ENCODE measurements at places on chromosomes 7 and 10.

GRCh38 chr10:86415583-86415982, 49.0 kb upstream of the GRID1 start:
- DNase-seq: no peak

DNA sequence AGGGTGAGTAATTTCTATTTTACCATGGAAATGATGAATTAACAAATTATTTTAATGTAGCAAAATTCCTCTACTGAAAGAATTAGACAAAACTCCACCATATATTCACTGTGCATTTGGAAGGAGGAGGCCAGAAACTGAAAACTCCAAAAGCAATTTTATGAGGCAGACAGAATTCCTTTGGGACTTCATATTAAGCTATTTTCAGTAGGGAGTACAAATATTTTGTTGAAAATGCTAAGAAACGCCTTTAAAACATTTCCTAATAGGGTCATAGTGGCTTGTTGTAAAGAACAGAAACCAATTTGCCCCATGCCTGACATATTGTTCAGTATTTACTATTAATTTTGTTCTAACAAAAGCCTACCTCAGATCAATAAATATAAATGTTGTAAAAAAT, 117.8 kb downstream of the TES start:
- no peak for DNase-seq

DNA sequence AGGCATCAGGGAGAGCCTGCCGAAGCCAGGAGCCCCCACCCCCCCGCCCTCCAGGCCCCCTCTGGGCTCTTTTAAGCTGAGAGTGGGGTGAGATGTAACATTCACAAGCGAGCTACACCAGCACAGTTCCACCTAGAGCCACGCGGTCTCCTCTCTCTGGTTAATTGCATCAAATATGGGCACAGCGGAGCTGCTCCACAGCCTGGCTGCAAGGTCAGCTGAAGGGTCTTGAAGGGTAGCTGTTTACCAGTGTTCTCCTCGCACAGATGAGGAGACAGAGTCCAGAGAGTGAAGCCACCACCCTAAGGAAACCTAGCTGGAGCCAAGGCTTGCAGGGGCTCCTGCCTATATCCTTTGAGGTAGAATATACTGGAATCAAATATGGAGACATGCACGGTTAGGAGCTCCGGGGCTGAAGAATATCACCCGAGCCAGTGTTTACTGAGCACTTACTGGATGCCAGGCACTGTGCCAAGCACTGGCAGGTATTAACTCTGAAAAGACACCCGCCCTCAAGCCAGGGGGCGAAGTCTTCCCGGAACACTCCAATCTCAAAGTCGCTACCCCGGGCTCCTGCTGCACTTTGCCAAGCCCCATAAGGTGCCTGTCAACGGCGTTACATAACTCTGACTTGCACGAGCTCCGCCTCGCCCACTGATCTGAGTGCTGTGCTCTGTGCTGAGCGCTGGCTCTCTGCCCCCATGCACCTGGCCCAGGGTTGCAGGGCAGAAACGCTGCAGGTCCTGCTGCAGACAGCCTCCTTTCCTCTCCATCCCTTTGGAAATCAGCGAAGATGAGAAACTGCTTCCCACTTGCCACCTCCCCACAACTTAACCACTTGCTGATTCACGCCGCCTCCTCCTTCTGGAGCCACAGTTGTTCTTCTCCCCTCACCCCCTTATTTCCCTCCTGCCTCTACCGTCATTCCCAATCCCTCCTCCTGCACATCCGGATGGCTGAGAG, 5.4 kb downstream of the CHST15 start:
- DNase-seq: no peak

DNA sequence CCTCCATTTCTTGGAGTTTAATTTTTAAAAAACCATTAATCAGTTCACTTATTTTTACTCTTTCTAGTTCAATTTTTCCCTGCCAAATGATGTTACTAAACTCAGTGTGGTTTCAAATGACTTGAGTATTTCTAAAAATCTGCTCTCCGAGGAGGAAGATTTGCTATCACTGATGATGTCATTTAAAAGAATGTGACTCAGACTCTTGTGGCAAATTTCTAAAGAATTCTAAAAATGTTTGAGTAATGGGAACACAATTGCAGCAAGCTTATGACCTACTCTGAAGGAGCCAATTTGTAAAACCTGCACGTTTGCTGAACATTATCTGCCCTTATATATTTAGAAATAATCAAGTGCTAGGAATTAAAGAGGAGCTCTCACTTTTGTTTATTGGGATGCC, 88.6 kb downstream of the SPAG6 start:
- DNase-seq: no peak

DNA sequence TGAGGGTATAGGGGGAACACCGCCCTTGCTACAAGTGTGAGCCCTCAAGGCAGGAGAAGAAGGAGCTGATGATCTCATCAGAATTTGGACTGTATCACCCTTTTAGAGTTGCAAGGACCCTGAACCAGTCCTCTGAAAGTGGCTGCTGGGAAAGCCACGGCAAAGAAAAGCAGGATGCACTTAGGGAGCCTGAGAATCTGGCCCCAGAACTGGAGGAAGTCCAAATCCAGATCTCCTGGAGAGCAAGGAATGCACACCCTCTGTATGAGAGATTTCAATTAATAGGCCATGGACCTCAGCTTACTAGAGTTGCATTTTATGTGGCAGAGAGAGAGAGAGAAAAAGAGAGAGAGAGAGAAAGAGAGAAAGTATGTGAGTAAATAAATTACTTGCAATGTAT, 662.9 kb downstream of the CCSER2 start:
- no peak for DNase-seq

Measured in stimulated activated CD8-positive, alpha-beta memory T cell treated with anti-CD3 and anti-CD28 coated beads, Interleukin-7, amount 100 ng/mL, for 48 hours (primary cell).